ENCODE measurements at places on chromosomes 6 and 20.
A peak's percentile ranks its signal among the peaks of the same experiment; 100 is the strongest.

DNA sequence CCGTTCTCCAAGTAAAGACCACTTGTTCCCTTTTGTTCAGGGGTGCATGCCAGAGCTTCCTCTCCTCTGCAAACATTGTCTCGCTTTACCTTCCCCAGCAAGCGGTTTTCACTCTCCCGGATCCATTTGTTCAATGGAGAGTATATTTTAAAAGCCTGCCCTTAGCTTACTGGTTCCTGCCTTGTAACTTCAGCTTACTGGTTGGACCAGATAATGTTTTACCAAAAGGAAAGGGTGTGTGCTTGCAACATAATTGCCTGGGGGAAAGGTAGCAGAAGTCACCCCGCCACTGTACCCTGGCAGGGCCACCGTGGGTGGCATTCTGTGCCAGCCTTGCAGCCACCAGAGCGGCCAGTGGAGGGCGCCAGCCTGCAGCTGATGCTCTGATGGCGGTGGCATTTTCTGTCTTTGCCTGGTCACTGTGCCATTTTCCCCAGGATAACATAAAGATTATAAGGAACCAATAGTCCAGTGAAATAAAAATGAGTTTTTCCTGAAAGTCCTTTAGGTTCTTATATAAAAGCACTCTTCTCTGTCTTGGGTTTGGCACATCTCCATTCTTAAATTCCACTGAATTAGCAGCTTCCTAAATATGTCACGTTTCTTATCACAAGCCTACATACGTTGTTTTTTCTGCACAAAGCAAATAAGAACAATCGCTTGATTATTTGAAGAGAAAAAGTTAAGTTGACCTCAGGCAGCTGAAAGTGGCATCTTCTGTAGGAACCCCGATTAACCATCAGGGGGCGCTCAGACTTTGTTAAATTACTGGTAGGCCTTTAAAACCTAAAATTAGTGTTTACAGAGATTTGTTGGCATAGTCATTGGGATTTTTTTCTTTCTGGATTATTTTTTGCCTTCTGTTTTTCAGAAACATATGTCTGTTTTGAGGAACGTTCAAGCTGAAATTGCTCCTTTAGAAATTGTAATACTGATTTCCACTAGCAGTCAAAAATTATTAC lies 67.4 kb upstream of the XRN2 start:
- peak; percentile 38 for DNase-seq

DNA sequence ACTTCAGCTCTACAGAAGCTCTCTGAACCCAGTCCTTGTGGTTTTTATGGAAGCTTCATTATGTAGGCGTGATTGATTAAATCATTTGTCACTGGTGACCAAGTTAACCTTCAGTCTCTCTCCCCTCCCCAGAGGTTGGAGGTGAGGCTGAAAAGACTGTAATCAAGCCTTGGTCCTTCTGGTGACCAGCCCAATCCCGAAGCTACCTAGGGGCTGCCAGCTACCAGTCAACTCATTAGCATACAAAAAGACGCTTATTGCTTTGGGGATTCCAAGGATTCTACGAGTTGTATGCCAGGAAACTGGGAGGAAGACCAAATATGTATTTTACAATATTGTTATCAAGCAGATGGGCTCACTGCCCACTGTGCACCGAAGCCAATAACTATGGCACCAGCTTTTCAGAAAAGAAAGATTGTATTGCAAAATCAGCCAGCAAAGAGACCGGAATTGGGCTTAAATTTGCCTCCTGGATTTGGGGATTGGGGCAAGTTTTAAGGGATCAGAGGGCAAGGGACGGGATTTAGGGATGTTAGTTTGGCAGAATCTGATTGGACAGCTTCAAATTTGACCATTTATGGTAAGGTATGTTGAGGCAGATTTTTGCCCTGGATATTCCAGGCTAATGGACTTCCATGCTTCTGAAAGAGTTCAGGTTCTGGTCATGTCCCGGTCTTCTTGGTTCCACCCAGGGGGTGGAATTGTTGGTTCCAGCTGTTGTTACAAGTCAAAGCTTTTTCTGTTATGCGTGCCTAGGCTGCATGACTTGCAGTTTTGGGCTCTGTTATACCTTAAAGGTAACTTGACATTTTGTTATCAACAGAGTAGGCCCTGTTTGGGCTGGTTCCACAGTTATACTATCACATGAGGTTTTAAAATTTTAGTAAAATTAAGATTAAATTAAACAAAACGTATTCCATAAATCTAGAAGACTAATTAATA lies 167.4 kb downstream of the COL9A1 start:
- DNase-seq: no peak

- DNase-seq: no peak
Observed at GRCh38 chr6:10658910-10659698, 35.3 kb downstream of the C6orf52 start.

DNA sequence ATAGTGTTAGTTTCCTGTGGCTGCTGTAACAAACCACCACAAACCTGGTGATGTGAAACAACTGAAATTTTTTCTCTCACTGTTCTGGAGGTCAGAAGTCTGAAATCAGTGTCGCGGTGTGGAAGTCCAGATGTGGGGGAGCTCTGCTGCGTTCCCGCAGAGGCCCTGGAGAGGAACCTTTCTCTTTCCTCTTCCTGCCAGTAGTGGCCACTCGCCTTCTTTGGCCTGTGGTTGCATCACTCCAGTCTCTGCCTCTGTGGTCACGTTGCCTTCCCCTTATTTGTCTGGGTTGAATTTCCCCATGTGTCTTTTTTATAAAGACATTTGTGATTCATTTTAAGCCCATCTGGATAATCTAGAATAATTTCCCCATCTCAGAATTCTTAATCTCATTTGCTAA lies 295.5 kb upstream of the FLRT3 start:
- no peak for DNase-seq

DNA sequence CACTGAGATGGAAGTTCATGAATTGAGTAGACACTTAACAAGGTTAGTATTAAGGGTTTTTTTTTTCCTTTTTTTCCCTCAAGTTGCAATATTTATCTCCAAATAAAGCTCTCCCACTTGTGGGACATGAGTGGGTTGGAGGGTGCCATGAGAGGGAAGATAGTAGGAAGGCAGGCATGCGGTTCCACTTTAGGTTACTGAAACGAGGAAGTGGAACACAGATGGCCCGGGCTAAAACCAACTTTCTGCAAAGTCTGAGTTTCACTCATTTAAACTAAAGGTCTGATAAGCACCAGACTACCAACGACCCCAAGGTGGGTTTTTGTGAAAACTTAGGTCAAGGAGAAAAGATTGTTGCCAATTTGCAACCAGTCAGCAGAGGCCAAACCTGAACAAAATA lies 42.2 kb downstream of the TBC1D7 start:
- DNase-seq: no peak

DNA sequence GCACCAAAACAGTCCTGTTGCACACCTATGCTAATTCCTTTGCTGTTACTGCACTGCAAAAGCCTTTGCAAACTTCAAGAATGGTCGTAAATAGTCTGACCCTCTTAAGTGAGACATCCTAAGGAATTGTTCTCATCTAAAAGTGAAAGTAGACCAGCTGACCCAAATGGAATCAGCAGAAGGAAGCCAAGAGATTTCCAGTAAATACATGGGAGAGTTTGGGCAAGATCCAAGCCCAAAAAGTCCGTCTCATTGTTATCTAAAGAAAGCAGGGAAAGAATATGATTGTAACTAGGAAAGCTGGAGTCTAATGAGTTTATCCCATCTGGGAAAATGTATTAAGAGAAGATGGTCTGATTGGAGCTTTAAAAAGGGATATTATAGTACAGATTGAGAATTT lies 43.0 kb upstream of the HIVEP1 start:
- no peak for DNase-seq

GRCh38 chr20:39627765-39628164 lies 665.6 kb downstream of the DHX35 start:
- no peak for DNase-seq

DNA sequence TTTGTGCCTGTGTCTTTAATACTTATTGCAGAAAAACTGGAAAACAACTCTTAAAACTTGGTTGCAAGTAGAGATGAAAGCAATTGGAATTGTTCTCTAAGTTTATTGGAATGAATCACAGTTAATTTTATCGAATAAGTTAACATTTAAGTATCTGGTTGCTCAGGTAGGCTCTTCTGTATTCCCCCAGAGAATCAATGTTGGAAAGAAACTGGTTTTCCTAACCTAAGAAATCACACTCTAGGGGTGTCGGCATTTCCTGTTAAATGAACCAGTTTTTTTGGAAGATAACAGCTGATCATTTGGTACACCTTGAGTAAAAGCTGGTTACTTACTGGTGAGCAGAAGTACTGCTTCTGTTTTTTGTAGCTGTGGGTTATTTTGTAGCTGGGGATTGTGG lies 5.2 kb downstream of the TFAP2C start:
- DNase-seq: no peak

- no peak for DNase-seq
Observed at GRCh38 chr6:82270881-82271635, 23.5 kb upstream of the IBTK start.

- DNase-seq: no peak
Observed at GRCh38 chr6:91506509-91506908, 919.6 kb upstream of the MAP3K7 start.

DNA sequence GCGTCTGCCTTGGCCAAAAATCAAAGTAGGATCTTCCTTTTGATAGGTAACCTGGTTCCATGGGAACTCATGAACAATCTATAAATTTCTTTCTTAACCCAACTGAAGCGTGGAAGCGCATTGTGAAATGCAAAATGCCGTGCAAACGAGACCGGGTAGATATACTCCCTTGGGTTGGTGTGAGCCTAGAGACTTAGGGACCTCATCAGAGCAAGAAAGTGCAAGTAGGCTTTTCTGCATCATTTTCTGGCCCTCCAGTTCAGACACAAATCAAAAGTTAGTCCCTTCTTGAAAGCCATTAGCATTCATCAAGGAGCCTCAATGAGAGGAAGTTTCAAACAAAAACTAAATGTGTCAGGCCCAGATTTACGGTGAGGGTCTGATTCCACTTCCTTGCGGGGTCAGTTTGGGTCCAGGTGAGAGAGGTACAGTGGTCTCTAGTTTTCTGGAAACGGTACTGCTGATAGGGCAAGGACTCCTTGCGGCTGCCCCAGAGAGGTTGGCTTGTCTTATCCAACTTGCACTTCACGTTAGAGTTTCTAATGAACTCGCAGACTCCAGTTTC lies 5.3 kb upstream of the ZNF184 start:
- DNase-seq: no peak

GRCh38 chr6:3007571-3007970 lies 7.9 kb downstream of the NQO2 start:
- DNase-seq: no peak

- no peak for DNase-seq
Observed at GRCh38 chr6:21611485-21611884, 17.9 kb downstream of the SOX4 start.

DNA sequence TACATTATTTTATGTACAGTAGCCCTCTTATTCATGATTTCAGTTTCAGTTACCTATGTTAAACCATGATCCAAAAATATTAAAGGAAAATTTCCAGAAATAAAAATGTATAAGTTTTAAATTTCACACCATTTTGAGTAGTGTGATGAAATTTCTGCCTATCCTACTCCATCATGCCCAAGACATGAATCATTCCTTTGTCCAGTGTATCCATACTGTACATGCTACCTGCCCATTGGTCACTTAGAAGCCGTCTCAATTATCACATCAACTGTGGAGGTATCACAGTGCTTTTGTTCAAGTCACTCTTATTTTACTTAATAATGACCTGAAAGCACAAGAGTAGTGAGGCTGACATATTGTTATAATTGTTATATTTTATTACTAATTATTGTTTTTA lies 32.3 kb upstream of the PLCB4 start:
- no peak for DNase-seq

DNA sequence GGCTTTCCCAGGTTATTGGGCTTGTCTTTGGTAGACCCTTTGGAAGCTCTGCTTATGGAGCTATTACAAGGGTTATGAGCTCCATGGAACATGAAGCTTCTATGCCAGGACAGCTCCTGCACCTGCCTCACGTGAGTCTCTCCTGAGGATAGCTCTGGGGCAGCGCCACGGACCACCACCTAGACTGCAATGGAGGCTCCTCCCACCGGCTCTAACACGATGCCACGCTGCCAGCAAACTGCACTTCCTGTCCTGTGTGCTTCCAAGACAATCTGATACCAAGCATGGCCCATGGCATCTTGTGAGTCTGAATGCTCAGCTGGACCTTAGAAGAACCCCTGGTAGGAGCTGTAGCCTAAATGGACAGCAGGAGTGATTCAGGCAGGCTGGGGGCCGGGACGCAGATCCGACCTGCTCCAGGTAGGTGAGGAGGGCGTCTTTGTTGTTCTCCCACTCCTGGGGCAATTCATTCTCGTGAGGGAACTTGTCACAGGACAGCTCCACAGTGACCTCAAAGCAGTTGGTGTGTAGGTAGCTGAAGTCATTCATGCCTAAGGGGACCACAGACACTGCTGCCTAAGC lies 5.5 kb downstream of the CPXM1 start:
- no peak for DNase-seq

DNA sequence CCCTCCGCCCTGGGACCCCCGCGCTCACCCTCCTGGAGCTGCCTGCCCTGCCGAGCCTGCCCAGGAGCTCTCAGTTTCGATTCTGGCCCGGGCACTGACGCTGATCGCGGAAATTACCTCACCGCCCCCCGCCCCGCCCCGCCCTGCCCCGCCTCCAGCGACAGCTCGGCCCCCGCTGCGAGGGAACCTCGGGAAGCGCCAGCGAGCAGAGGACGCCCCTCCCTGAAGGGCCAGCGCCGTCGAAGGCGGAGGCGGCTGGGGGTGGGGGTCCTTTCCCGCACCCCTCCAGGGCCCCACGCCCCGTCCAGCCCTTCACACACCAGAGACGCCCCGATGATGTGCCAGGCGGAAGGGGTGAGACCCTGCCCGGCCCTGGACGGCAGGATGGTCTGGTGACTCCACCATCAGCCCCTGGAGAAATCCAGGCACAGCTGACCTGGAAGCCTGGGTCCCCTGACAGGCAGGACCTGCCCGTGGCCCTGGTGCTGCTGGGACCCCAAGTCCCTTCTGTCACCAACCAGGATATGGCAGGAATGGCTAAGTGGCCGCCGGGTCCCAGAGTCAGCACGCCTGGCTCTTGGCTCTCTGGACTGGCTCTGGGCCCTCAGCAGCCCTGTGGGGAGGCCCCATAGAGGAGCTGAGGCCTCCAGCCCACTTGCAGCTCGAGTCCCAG lies at the start of gene HELZ2:
TSS of gene HELZ2 (minus strand) at position 84 of the 673 bp plus-strand sequence. CDS start 1,854 bp downstream, outside the sequence.
- peak; percentile 56 for DNase-seq

DNA sequence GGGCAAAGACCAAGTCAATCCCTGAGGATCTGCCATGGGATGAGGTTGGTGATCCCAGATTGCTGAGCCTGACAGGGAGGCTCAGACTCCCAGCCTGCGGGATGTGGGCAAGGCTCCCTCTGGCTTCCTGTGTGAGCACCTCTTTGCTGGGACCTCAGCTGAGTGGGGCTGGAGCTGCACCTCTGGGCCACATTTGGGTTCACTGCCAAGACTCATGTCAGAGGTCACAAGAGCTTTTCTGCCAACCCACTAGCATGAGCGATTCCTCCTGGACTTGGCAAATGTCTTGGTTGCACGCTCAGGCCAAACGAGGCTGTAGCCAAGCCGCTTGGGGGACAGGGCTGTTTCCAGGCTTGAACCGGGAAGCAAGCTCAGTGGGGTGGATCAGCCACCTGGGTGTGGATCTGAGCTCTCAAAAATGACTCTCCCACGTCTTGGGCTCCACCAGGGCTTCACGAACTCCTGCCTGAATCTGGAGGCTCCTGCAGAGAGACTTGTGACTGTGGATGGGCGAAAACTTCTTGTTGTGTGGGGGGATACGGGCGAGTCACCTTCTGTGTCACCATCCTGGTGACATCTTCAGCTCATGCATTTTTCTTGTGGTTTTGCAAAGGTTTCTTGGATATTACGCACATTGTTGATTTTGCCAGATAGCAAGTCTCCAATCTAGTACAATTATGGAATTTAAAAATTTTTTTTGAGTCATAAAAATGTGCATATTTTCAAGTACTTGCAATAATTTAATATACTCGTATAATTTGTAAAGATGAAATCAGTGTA lies 359.5 kb downstream of the CDH4 start:
- DNase-seq: no peak

- DNase-seq: no peak
Observed at GRCh38 chr6:161761966-161762365, 488.1 kb upstream of the AGPAT4 start.

Measured in stimulated activated CD8-positive, alpha-beta memory T cell treated with anti-CD3 and anti-CD28 coated beads, Interleukin-4, amount 100 ng/mL, for 1 hour (primary cell).